Stimulated activated CD8-positive, alpha-beta memory T cell treated with anti-CD3 and anti-CD28 coated beads, Interleukin-12 subunit alpha, Interleukin-12 subunit beta, amount 100 ng/mL, for 1 hour (primary cell): ENCODE measurements at places on chromosomes 11 and 22.

- no peak for DNase-seq
These were observed 37.8 kb downstream of the RASSF10 start for GRCh38 chr11:13046637-13047570.

DNA sequence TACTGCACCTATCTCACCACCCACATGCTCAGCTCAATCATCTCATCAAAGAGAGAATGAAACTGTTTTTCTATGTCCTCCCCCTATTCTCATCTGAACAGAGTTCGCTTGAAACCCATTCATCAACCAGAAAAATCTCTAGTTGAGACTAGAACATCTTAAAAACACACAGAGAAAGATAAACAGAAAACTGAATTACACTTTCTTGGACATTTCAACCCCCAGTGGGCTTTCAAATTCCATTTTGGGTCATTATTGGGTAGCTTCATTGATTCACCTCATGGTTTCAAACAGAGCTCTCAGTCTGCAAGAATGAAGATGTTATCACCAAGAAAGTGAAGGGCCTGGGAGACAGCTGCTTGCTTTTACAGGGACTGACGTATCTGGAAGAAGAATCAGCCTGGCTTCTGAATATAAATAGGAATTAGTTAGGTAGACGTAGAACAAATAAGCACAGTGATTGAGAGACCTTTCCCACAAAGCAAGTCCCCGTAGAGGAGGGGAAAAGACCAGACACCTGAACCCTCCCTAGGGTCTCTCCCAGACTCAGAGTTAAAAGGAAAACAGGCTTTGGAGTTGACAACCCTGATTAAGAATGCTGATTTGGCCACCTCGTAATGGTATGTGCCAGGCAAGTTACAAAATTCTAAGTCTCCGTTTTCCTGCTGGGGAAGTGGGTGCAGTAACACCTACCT is 155.7 kb downstream of the BBOX1 start:
- no peak for DNase-seq

DNA sequence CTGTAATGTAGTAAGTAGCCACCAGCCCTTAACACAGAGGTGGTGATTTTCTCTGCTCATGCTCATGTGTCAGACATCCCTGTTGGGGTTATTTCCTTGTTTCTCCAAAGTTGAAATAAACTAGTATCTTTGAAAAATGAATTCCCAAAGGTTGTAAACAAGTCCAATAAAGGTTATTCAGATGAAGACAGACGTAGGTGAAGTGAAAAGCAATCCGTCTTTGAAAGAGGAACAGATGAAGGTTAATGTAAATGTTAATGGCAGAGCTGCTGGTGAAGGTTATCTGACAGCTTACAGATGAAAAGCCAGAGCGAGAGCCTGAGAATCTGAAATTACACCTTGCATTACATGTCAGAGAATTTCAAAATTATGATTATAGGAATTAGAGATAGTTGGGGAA is 1604.0 kb downstream of the FAM181B start:
- DNase-seq = no peak

GRCh38 chr22:33321466-33321865 is 263.3 kb upstream of the SYN3 start:
- no peak for DNase-seq

- no peak for DNase-seq
These were observed 20.9 kb upstream of the CTR9 start for GRCh38 chr11:10730151-10730550.

DNA sequence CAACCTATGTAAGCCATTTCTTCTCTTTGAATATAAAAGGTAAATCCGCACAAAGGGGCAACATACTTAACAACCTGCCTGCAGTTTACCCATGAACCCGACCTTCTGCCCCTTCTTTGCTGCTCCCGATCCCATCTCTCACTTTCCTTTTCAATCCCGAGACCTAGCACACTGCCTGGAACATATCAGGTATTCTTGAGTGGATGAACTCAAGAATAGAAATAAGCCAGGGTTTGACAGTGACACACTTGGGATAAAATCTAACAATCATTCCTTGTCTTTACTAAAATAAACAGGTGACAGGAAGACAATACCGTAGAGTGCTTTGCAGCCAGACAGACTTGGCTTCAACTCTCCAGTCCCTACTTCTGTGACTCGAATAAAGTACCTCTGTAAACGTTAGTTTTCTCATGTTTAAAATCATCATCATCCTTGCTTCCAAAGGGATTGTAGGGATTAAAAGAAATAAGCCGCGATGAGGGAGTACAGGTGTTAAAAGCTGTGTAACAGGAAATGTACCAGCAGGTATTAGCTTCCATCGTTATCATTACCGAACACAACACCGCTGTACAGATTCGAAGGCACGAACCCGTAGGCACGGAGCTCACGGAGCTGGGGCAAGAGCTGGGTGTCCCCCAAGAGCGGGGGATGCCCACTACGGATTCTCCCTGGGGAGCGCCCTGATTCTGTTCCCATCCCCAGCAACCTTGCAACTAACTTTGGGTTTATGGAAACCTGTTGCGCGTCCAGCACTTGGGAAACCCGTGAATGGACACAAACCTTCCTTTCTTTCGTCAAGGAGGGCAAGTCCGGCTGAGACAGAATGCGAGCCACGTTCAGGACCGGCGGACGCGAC is 720 bp downstream of the UFD1 start:
- DNase-seq = no peak

DNA sequence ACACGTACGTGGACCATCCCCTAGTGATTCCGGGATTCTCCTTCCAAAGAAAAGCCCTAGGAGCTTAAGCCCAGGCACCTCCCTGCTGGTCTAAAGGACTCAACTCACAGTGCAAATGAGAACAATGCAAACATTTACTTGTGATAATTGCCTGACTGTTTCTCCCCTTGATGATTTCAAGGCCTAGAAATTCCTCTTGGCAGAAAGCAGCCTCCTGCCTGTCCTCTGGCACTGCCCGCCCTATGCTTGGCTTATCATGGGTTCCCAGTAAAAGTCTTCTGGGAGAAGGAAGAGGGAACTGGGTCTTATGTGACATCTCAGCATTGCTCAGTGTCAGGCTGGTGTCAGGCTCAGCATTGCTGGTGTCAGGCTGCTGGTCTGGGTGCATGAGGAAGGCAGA is 351.8 kb downstream of the SHANK2 start:
- DNase-seq = no peak

DNA sequence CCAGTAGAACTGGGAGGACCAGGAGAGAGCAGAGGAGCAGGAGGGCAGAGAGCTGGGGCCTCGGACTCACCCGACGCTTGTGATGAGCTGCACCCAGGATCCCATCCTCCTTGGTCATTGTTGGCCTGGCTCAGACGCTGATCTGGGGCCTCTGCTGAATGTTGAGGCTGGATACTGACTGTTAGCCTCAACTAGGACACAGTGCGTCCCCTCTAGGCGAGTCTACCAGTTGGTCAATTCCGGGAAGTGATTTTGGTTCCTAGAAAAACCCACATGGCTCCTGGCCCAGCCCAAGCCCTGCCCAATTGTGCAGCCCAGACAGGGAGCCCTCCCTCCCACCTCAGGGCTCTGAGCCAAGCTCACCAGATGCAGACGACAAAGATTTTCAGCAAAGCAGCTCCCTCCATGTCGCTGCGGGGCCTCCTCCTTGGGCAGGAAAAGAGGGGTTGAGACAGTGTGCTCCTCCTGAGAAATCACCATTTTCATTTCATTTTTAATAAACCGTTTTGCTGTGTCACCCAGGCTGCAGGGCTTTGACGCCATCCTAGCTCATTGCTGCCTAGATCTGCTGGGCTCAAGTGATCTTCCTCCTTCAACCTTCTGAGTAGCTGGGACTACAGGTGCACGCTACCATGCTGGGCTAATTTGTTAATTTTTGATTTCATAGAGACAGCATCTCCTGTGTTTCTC is at the start of gene APOL4:
TSS of gene APOL4 (minus strand) at position 180 of the 690 bp plus-strand sequence. CDS start at position 105, 75 bp downstream.
- DNase-seq = no peak

GRCh38 chr11:125180413-125181305 is 16.1 kb downstream of the PKNOX2 start:
- DNase-seq = no peak

- DNase-seq = no peak
These were observed 35.3 kb downstream of the MYBPC3 start for GRCh38 chr11:47317064-47317828.
